Thoracic aorta (tissue), 2 donors: ENCODE measurements at places on chromosomes 4 and X. TPM values are rescaled to one million over a fixed set of nuclear protein-coding genes. Genes with fewer than 3 reads are reported as not detected.

GRCh38 chr4:106854569-106855351 lies 181.4 kb downstream of the DKK2 start:
- DNase-seq, result no peak

- no peak for DNase-seq
Measured at GRCh38 chrX:48715072-48715471, 18.5 kb downstream of the SUV39H1 start.

GRCh38 chr4:122764821-122765215 lies 32.3 kb downstream of the BBS12 start:
- no peak for DNase-seq

- no peak for DNase-seq
Measured at GRCh38 chr4:101954975-101955678, 164.6 kb downstream of the BANK1 start.

GRCh38 chrX:148552775-148553174 lies 52.4 kb downstream of the AFF2 start:
- DNase-seq, result no peak

DNA sequence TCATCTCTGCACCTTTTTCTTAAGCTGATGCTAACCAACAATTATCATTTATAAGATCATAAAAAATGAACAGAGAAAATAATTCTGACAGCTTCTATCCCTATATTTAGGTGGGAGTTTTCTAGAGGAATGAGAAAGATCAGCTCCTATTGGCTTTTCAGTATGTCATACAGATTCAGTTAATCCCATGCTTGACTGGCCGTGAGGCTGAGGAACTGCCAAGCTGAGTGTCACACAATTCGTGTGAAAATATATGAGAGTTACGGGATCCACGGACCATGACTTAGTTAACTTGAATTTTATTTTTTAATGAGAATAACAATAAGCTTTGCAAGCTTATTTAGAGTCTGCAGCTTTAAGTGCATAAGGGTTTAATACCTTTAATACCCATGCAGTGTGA lies 37.5 kb downstream of the PHEX start:
- DNase-seq, result no peak

DNA sequence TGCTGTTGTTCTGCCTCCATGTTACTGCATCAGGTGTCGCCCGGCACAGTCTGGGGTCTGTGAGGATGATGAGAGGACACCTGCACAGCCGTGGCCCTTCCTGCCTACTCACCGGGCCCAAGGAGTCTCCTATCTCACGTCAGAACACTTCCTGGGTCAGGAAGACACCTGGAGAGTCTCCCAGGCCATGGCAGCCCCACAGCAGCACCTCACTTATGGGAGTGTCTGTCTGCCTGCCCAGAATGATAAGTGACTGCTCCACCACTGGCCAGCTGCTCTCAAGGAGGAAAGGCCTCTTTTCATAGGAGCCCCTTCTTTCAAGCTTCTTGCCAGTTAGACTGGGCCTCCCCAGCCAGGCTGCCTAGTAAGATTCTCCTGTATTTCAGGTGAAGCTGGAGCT lies 56.1 kb downstream of the NELFA start:
- no peak for DNase-seq

The PRSS12 gene
- total RNA-seq, result 0.27 TPM

The GASK1B gene
- total RNA-seq, result 147 TPM

The PCDH18 gene
- total RNA-seq, result 22.6 TPM
